GM23248 (cell line): ENCODE measurements at places on chromosomes 1 and 21. TPM values are rescaled to one million over a fixed set of nuclear protein-coding genes. Genes with fewer than 3 reads are reported as not detected.

Gene NOC2L
- 66.4 and 67.3 TPM in 2 replicates for total RNA-seq

Gene CD1D
- not detected in 2 replicates for total RNA-seq

Gene CFHR2
- total RNA-seq = not detected in 2 replicates

Gene SPRR4
- not detected in 2 replicates for total RNA-seq

Gene HAO2
- not detected in 2 replicates for total RNA-seq

Gene RBM11
- not detected in 2 replicates for total RNA-seq

Gene MTARC2
- 0.13 and 1.9 TPM in 2 replicates for total RNA-seq

Gene SH2D5
- total RNA-seq = 1.0 and 1.4 TPM in 2 replicates

Gene CTBS
- total RNA-seq = 13.5 and 22.9 TPM in 2 replicates

Gene LCE2B
- total RNA-seq = not detected in 2 replicates

Gene TNFRSF4
- not detected in 2 replicates for total RNA-seq

Gene LCE1A
- not detected in 2 replicates for total RNA-seq
